ENCODE measurements at places on chromosomes 3 and 15.

DNA sequence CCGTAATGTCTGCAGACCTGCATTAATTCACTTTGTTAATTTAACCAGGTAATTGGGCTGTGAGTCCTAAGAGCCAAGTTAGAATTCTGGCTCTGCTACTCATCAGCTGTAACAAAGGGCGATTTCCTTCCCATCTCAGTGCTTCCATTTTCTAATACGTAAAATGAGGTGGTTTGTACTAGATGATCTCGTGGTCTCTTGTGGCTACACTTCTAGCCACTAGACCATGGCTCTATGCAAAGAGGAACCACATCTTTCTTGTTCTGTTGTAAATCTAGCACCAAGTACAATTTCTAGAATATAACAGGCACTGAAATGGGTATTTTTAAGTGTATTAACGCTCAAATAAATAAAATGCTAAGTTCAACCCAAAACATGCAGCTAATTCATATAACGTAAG, 174.4 kb upstream of the THBS1 start:
- DNase-seq, result no peak

DNA sequence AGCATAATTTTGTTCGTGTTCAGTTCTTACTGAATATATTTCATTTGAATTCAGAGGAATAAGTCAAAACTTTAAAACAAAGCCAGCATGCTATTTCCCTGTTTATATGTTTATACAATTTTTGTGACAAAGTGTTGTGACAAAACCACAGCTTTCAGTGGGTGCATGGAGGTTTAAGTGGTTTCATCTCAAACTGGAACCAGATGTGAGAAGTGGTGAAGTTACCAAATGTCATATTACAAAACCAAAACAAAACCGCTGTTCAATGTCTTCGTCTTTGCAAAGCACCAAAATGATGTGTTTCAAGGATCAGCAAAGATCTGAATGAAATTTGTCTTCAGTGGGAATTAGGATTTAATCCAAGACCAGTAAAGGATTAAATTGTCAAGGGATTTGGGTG, 59.3 kb upstream of the OSTN start:
- DNase-seq, result no peak

DNA sequence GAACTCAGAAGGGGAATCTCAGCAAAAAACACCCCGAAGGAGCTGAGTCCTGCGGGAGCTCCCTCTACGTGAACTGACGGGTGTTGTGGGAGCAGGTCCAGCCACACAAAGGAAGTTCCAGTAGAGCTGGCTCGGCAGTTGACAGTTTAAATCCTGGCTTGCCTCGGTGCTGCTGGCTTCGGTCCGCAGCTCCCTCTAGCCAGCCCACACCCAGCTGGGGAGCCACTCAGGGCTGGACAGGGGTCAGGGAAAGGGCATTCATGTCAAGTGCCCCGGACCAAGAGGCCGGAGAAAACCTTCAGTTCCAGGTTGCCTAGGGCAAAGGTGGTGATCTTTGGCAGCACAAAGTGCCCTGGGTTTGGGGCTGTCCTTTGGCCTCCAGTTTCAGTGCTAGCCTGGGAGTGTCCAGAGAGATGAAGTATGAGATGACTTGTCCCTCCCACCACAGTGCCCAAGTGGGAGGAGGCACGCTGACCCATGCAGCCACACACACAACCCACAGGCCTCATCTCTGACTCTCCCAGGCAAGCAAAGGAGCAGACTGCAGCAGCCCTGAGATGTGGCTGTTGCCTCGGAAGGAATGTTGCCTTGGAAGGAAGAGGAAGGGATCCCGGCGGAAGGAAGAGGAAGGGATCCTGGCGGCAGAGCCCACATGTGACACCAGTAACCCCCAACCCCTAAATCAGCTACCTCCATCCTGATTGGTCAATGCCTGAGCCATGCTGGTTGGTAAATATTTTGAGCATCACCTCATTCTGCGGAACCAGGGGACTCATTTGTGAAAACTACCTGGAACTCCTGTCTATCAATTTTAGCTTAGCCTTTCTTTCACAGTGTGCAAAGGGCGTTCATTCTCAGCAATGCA, 13.9 kb upstream of the ANPEP start:
- no peak for DNase-seq

GRCh38 chr3:88611826-88612326, 462.1 kb downstream of the C3orf38 start:
- DNase-seq, result no peak

DNA sequence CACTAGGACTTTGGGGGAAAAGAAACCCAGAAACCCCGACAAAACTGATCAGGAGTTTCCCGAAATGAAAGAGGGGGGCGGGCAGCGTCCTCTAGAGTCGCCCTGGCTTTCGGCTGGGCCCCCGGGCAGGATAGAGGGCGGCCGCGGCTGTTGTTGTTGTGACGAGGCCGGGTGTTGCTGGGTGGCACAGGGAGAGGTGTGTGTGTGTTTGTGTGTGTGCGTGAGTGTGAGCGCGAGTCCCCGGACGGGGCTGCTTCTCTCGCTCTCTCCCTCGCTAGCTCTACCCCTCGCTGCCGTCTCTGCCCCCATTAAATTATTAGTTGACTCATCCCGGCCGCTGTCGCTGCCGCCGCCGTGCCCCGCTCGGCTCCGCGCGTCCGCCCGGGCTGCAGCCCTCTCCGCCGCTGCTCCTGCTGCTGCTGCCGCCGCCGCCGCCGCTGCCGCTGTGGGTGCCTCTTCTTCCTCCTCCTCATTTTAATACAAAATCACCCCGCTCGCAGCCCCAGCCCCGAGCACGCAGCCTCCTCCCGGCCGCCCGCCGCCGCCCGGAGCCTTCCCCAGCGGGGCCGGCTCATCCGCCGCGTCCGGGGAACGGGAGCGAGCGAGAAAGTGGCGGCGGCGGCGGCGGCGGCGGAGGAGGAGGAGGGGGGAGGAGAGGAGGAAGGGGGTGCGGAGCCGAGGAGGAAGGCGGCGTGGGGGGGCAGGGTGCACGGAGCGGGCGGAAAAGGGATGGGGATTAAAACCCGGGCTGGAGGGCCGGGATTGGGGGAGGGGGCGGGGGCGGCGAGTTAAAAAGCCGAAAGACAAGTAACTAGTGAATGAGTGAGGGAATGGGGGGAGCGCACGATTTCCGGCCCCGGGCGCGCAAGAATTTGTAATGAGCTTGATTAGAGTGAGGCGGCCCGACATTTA, at the start of gene SATB1:
Gene SATB1 (minus strand): TSS at position 611 of the 912 bp plus-strand sequence. CDS start 4,372 bp downstream, outside the sequence.
- peak; percentile 49 for DNase-seq

GRCh38 chr3:5274091-5274490, 86.6 kb downstream of the EDEM1 start:
- DNase-seq, result no peak

DNA sequence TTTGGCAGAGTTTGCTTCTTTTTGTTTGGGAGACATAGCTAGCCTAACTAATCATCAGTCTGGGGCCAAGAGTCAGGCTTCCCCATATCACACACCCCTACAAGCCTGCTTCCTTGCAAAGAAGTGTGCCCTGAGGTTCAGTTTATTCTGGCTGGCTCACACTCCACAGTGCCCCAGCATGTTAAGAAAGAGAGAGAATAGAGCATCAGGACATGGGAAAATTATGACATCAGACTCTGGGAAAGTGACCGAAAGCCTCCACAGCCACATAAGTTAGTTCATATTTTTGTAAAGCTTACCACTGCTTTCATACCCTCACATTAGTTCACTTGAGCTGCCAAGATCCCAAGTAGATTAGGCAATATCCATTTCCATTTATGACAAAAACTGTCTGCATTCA, 63.0 kb upstream of the CFAP161 start:
- no peak for DNase-seq

GRCh38 chr3:156448300-156448699, 106.6 kb downstream of the SSR3 start:
- peak; percentile 5 for DNase-seq

- DNase-seq, result no peak
Measured at GRCh38 chr3:24254649-24255048, 240.0 kb downstream of the THRB start.

- DNase-seq, result no peak
Measured at GRCh38 chr3:112634786-112635541, 6.0 kb downstream of the CCDC80 start.

All from CD8-positive, alpha-beta memory T cell (primary cell).